Activated T-cell treated with anti-CD3 and anti-CD28 coated beads for 4 hours (primary cell): ENCODE measurements at places on chromosomes 1 and 21.

DNA sequence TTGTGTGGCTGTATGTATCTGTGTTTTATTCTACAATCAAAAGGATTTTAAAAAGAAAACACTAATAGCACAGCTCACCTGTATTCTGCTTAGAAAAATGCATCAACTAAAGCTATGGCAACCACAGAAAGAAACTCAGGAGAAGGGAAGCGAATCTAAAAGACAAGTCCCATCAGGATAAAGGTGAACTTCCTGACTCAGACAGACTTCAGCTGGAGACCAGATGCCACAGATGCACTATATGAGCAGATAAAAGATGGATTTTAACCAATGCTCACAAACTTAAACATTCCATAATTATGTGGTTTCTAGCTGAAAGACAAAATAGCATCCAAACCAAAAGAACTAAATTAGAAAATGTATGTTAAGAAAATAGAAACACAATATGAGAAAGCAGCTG, 231.0 kb downstream of the RERE start:
- DNase-seq: no peak

DNA sequence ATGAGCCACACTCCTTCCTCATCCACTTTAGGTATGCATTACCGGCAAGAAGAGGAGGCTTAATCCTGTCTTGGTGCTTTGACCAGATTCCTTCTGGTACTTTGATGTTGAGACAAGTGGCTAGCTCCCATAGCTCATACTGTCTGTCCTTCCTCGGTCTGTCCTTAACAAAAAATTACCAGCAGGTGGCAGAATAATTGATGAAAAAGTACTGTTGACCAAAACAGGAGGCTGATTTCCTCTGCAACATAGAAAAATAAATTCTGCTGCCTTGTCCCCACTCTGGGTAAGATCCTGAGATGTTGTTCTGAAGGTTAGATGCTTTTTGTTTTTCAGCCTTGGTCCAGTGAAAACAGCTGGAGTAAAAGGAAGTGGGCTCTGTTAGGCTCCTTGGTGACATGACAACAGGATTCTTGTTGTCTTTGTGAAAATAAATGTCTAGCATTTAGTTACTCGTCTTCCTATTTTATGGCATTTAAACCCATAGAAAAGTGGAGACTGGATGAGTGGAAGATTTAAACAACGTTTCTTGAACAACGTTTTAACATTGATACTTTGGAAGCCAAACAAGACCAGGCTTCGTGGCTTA, 11.2 kb upstream of the HJV start:
- no peak for DNase-seq

DNA sequence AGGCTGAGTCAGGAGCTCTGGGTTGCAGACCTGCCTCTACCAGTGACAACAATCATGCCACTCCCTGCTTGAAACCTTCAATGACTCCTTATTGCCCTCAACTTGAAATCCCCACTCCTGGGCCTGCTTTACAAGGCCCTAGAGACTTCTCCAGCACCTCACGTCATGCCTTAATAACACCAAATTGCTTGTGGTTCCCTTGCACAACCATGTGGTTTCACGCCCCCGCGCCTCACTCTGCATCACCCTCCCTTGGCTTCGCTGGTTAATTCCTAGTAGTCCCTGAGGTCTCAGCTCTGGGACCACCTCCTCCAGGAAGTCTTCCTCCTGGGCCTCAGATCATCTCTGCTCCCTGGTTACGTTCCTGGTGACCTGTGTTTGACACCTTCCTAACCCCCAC, 33.0 kb downstream of the EPHA2 start:
- DNase-seq: peak; percentile 33

DNA sequence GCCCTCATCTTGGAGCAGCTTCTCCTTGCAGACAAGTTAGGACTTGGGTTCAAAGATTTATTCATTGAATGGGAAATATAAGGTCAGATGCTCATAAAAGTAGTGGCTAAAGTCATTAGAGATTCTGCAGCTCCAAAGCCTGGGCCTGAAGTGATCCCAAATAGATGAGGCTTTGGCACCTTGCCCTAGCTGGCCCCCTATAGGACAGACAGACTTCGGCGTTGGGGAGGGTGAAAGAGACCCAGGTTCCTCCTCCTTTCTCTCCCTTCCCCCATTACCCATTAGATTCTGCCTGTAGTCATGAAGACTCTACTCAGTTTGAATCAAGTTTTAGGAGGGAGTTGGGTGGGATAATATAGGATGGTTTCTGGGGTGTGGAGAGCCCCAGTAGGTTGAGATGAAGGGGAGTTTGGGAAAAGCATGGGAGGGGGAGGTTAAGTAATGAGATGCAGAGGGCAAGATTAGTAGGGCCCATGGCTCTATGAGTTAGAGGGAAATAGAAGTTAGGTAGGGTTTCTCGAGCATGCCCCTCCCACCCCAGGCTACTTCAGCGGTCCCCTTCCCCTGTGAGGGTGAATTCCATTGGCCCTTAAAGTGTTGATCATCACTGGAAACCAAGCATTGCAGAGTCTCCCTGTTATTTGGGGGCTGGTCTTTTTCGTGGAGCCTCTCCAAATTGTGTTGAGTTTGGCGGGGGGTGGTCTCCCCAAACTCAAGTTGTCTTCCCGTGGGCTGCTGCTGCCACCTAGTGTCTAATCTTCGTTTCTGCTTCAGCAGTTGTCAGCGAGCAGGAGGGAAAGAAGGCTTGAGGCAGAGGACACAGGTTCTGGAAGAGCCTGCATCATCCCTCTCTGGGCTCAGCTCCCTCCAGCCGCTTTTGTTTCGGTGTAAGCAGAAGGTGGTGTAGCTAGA, 2.1 kb upstream of the AHDC1 start:
- peak; percentile 58 for DNase-seq

DNA sequence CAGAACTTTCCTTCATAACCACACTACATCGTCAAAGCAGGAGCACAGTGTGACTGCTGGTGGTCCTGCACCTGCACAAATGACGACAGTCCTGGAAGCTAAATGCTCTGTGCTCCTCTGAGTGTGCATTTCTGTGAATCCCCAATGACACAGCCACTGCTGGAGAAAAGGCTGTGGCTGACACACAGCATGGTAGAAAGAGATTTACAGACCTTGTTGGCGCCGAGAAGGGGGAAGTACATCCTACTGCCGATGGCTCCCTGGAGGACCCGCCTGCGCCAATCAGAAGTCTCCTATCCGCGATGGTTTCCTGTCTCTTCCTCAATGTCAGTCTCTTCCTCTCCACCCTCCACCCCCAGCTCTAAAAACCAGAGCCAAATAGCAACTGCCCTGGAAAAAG, 115.4 kb upstream of the RAB4A start:
- DNase-seq: no peak

GRCh38 chr21:44838039-44838895, 20.4 kb upstream of the SUMO3 start:
- no peak for DNase-seq

DNA sequence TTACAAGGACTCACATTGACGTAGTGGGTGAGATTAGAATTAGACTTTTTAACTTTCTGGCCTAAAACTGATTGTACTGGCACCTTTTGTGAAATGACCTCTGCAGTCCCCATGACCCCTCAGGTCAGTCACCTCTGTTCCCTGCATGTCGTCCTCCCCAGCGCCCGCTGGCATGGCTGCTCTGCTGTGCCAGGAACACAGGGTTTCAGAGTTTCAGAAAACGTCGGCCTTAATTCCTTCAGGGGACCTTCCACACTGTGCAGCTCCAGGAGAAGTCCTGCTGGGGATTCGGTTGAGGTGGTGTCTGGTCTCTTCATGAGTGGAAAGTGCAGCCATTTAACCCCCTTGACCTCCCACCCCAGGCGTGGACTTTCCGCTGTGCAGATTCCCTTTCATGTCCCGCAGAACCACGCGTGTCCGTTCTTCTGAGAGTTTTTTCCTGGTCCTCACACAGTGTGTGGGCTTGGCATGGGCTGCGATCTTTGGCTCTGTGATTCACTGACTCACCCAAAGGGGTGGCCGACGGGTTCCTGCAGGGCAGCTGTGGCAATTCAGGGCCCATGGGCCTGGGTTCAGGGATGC, 158.4 kb upstream of the COL6A1 start:
- DNase-seq: no peak

DNA sequence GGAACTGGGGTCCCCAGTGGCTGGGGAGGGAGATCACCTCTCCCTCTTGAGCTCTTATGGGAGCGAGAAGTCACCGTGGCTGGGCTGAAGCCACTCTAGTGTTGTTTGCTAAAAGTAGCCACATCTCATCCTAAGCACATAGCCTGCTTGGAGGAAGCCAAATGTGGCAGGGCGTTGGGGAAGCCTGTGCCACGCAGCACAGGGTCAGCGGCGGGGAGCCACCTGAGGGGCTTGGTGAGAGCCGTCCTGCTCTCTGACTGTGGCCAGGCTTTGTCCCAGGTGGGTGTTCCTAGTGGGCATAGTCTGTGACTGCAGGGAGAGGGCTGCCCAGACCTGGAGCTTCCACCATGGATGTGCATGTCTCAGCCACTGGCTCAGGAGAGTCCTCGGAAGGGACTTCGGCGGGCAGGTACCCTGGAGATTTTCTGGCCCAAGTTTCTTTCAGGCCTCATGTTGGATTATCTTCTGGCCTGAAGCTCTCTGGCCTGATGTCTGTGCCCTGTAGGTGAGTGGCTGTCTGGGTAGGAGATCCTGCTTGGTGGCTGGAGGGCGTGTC, 38.9 kb downstream of the MORN1 start:
- DNase-seq: no peak

- DNase-seq: no peak
Observed at GRCh38 chr1:207312604-207312920, 8.9 kb upstream of the CD55 start.

DNA sequence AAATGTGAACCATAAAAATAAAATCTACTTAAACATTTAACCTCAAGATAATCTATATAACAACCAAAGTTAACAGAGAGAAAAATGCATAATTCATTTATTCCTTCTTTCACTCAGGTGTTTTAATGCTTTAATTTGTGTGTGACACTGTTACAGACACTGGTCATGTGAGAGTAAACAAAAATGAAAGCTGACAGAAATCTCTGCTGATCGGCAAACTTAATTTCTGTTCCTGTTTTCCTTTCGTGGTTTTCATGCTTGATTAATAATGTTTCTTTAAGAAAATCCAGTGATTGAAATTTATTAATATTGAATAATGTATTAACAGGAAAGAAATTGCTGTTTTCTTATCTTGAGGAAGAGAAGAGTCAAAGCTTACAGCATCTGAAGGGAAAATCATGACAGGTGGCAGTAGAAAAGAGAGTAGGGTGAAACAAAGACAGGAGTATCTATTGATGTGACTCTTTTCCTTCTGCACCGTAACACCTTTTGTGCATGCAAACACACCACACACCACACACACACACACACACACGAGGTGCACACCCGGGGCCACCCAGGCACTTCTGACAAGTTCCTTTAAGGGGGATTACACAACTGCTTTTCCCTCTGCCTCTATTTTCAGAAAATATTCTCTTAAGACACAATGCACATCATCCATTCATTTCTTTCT, 1.6 kb downstream of the OR2AK2 start:
- no peak for DNase-seq
